Stomach (tissue), 19 donors: ENCODE measurements at places on chromosomes 7 and 10. TPM values are rescaled to one million over a fixed set of nuclear protein-coding genes. Genes with fewer than 3 reads are reported as not detected.
A peak's percentile ranks its signal among the peaks of the same experiment; 100 is the strongest.

RBP3 gene
- not detected for total RNA-seq

DRGX gene
- not detected for total RNA-seq

NPFFR1 gene
- not detected for total RNA-seq

INTS1 gene
- 45.4 TPM for total RNA-seq

HABP2 gene
- total RNA-seq: not detected

NEBL gene
- 7.0 TPM for total RNA-seq

DNA sequence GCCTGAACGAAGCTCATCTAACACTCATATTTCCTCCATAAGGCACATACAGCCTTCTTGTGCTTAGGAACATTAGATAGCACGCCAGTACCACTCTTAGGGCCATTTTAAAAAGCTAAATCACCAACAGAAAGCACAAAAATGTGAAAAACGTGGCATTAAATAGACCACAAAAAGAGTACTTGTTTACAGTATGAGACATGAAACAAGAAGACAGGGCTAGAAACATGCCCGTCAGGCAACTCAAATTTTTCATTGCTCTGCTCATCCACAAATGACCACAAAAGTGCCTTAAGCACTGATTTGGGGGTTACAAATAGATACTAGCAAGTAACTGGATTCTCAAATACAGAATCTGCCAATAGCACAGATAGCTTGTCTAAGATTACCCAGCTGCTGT lies 67.8 kb downstream of the ELMO1 start:
- DNase-seq: no peak
- no peaks in the 10 kb centered on the region for H3K4me1 ChIP-seq
- no peak overlapping the region for H3K27ac ChIP-seq
- no peaks in the 10 kb centered on the region for H3K36me3 ChIP-seq
- no peak overlapping the region for H3K4me3 ChIP-seq

DNA sequence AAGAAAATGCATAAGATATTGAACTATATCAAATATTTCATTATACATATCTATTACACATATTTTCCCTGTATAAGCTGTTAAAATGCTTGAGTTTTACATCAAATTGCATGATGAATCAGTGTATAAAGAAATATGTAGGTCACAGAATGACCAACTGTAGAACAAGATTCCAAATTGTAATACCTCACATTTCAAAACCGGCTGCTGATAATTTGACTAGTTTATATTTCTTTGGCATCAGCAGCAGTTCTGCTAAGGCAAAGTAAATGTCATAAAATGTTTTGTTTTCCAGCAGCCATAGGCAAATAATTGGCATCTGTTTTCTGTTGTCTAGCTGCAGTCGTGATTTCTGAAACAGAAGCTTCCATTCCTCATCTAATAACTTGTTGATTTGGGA lies 633.9 kb downstream of the ARL4A start:
- H3K27ac ChIP-seq: no peak overlapping the region
- DNase-seq: no peak
- H3K4me1 ChIP-seq: no peaks in the 10 kb centered on the region
- no peak overlapping the region for H3K4me3 ChIP-seq
- no peaks in the 10 kb centered on the region for H3K27me3 ChIP-seq

DNA sequence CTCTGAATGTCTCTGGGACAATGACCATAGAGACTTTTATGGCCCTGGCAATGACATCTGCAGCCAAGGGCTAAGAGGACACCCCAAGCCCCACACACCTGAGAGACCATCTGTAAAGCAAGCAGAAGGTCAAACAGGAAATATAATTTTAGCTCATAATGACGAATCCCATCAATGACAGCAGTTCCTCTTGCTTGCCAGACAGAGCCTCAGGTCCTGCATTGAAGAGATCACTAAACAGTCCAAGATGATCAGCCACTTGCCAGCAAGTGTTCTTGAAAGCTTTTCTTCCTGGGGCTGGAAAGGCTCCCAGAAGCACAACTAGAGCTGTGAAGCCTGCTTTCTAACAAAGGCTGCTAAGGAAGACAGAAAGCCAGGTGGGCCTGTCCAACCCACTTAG lies 993.7 kb upstream of the AUTS2 start:
- H3K27me3 ChIP-seq: no peaks in the 10 kb centered on the region
- H3K36me3 ChIP-seq: no peaks in the 10 kb centered on the region
- no peaks in the 10 kb centered on the region for H3K4me1 ChIP-seq

- H3K27ac ChIP-seq: no peak overlapping the region
- H3K4me1 ChIP-seq: no peaks in the 10 kb centered on the region
- H3K4me3 ChIP-seq: peak overlapping the region; percentile 87
- peaks cover 23% of the 10 kb centered on the region for H3K27me3 ChIP-seq
- DNase-seq: no peak
Measured at GRCh38 chr10:27998178-27998953, 513 bp downstream of the ODAD2 start.

DNA sequence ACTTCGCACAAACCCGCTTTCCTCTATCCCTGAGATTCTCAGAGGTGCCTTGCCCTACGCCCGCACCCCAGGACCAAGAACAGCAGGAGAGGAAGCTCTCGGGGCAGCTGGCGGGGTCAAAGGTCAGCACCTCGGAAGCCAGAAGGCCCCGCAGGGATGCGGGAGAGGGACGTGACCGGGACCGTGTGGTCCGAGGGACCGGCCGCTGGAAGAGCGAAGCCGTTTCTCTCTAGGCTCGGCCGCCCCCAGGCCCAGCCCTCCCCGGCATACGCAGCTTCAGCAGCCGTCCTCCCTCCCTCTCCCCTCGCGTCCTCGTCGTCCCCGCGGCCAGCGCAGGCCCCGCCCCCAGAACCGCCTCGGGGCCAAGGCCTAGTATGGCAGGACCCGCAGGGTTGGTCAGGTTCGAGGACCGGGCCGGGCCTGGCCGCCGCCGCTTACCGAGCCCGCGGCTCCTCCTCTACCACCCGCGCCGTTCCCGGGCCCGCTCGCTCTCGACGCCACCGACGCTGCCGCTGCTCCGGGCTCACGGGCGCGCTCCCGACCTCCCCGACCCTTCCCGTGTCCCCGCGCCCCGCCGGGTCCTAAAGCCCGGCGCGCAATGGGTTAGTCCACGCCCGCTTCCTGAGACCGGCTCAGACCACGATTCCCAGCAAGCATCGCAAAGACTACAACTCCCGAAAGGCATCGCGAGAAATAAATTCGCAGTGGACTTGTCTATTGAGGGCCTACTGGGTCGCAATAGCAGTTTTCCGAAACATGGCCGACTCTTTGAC lies at the start of gene ARMH3:
Gene ARMH3 (minus strand): TSS at position 527 of the 773 bp plus-strand sequence. CDS start 16,059 bp downstream, outside the sequence.
- H3K36me3 ChIP-seq: no peaks in the 10 kb centered on the region
- peak within 1 kb of the TSS; percentile 73 for H3K4me3 ChIP-seq
- DNase-seq: peak; percentile 94
- H3K4me1 ChIP-seq: peaks cover 21% of the 10 kb centered on the region
- H3K27me3 ChIP-seq: no peaks in the 10 kb centered on the region

DNA sequence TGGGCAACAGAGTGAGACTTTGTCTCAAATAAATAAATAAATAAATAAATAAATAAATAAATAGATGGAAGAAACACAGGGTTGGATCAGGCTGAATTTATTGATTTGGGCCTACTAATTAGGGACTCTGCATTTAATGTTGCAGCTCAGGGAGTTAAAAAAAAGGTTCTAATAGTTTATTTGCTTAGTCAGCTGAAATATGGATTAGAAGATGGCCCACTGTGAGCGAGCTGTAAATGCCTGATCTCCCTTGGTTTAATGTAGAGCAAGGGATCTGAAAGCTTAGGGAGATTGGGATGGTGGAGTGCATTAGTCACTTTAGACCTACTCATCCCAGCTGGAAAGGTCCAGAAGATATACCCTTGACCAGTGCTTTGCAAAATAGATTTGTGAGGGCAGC lies 25.1 kb upstream of the PDIA4 start:
- H3K36me3 ChIP-seq: no peaks in the 10 kb centered on the region
- H3K4me3 ChIP-seq: no peak overlapping the region
- H3K4me1 ChIP-seq: no peaks in the 10 kb centered on the region
- no peak overlapping the region for H3K27ac ChIP-seq
- H3K27me3 ChIP-seq: no peaks in the 10 kb centered on the region

DNA sequence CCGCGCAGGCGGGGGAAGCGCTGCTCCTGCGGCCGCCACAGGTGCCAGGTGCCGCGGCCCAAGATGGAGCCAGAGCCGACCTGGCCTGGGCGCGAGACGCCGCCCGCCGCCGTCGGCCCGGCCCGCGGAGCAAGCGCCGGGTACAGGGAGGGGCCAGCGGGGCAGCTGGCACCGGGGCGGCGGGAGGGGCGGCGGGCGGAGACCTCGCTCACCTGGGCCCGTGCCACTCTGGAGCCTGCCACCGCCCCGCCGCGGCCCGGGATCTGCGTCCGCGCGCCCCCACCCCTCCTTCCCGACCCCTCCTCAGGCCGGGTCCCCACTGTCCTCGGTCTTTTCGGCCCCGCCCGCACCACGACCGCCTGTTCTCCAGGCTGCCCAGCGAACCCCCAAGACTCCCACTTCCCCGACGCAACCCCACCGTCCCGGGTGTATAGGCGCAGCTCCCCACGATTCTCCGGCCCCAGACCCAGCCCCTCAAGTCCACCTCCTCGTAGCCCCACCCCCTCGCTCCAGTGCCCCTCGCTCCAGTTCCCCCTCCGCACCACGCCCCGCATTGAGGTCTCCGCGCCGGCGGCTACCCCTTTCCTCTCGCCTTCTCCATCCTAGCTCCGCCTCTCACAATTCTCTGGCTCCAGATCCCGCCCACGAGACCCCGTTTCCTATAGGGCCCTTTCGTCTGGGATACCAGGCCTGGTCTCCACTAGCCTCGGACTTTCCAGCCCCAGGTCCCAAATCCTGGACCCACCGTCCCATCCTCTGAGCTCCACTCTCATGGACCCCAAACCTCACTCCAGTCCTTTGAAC lies at the start of gene GPRIN2:
Gene GPRIN2 (minus strand): TSS at position 144 of the 804 bp plus-strand sequence. CDS start 5,922 bp downstream, outside the sequence.
- H3K4me1 ChIP-seq: peaks cover 31% of the 10 kb centered on the region
- peaks cover 67% of the 10 kb centered on the region for H3K27me3 ChIP-seq
- no peaks in the 10 kb centered on the region for H3K36me3 ChIP-seq
- peak; percentile 83 for DNase-seq
- peak within 1 kb of the TSS; percentile 18 for H3K27ac ChIP-seq

DNA sequence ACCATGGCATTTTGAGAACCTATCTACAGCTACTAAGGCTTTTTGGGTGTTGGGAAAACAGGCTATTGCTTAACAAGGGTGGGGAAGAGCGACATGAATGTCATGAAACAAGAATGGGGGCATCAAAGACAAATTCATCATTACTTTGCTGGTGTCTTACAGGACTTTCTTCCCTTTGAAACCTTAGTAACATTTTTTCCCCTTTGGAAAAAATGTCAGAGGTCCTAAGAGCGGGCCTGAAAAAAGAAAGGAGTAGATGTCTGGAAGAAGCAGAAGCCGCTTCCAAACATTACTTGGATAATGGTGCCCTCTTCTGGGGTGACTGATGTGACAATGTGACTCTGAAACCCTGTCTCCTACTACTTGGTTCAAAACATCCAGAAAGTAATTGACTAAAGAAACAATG lies 3.8 kb upstream of the DDX50 start:
- H3K4me1 ChIP-seq: peaks cover 13% of the 10 kb centered on the region
- no peaks in the 10 kb centered on the region for H3K27me3 ChIP-seq
- no peaks in the 10 kb centered on the region for H3K36me3 ChIP-seq
- peak; percentile 89 for DNase-seq

DNA sequence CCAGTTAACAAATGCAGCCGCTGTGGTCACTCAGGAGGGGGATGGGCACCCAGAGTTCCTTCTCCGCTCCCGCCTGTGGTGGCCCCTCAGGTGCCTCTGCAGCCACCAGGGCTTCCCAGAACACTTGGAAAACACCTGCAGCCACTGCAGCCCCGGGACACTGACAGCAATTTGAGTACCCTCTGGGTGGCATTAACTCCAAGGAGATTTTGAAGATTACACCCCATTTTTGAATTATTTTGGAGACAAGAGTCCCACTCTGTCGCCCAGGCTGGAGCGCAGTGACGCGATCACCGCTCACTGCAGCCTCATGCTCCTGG lies 32.2 kb downstream of the IL15RA start:
- peak overlapping the region; percentile 26 for H3K4me3 ChIP-seq
- H3K4me1 ChIP-seq: peaks cover 57% of the 10 kb centered on the region
- peak overlapping the region; percentile 88 for H3K27ac ChIP-seq
- H3K27me3 ChIP-seq: no peaks in the 10 kb centered on the region
- peak; percentile 61 for DNase-seq

DNA sequence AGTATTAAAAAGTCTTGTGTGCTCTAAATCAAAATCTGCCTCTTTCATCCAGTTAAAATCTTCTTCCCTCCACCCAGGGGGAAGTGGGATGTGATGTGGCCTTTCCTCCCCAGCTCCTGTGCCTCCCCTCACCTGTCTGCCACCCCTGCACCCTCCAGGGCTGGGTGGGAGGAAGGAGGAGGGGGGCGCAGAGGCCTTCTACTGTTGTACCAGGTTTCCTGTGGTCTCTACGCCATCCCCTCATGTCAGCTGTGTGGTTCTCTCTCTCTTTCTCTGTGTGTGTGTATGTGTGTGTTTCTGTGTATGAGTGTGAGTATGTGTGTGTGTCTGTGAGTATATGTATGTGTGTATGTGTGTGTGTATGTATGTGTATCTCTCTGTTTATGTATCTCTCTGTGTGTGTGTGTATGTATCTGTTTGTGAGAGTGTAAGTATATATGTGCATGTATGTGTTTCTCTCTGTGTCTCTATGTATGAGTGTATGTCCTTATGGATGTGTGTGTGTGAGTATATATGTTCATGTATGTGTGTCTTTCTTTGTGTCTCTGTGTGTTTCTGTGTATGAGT lies 45.5 kb upstream of the C10orf71 start:
- no peaks in the 10 kb centered on the region for H3K36me3 ChIP-seq
- H3K27ac ChIP-seq: no peak overlapping the region
- no peaks in the 10 kb centered on the region for H3K4me1 ChIP-seq
- H3K27me3 ChIP-seq: no peaks in the 10 kb centered on the region
- DNase-seq: peak; percentile 36

DNA sequence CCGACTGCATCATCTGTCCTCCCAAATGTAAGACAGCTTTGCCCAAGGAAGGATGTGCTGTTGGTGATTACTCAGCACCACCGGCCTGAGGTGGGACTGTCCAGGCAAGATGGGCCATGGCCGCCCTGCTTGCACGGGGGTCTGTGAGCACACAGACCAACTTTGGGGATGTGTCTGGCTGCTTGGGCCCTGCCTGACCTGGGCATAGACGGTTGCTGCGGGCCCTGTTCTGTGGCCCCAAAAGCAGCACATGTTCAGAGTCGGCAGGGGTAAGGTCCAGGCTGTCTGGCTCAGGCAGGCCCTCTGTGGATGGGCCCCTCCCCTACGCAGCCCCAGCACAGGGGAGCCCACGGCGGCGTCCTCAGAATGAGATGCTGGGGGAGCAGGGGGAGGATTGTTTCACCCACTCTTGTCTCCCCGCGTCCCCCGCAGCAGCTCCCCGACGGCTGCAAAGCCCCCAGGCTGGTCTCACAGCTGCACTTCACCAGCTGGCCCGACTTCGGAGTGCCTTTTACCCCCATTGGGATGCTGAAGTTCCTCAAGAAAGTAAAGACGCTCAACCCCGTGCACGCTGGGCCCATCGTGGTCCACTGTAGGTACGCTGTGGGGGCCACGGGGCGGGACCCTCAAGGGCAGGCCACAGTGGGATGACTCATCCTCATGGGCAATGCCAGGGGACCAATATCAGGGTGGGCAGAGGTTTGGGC lies 58.4 kb downstream of the MKI67 start:
- H3K4me1 ChIP-seq: peaks cover 32% of the 10 kb centered on the region
- H3K4me3 ChIP-seq: no peak overlapping the region
- H3K27ac ChIP-seq: no peak overlapping the region
- H3K27me3 ChIP-seq: no peaks in the 10 kb centered on the region
- no peak for DNase-seq
- peaks cover 78% of the 10 kb centered on the region for H3K36me3 ChIP-seq
